Left hindlimb (tissue), 1 donor: ENCODE measurements at places on chromosomes 7 and 10.

DNA sequence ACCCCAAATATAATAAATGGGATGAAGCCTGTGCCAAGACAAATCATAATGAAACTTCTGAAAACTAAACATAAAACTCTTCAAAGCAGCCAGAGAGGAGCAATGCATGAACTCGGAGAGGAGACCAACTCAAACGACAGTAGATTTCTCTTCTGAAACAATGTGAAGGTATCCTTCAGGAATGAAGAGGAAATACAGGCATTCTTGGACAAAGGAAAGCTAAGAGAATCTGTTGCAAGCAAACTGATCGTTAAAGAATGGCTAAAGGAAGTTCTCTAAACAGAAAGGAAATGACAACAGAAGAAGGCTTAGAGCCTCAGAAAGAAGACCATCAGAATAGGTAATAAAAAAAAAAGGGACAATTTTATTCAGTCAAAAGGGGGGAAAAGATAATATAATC lies 6.6 kb downstream of the GNA12 start:
- DNase-seq: no peak

GRCh38 chr7:151179946-151180345 lies 7.1 kb downstream of the ASB10 start:
- DNase-seq: no peak

GRCh38 chr7:104801022-104801421 lies 213.0 kb upstream of the KMT2E start:
- DNase-seq: no peak

DNA sequence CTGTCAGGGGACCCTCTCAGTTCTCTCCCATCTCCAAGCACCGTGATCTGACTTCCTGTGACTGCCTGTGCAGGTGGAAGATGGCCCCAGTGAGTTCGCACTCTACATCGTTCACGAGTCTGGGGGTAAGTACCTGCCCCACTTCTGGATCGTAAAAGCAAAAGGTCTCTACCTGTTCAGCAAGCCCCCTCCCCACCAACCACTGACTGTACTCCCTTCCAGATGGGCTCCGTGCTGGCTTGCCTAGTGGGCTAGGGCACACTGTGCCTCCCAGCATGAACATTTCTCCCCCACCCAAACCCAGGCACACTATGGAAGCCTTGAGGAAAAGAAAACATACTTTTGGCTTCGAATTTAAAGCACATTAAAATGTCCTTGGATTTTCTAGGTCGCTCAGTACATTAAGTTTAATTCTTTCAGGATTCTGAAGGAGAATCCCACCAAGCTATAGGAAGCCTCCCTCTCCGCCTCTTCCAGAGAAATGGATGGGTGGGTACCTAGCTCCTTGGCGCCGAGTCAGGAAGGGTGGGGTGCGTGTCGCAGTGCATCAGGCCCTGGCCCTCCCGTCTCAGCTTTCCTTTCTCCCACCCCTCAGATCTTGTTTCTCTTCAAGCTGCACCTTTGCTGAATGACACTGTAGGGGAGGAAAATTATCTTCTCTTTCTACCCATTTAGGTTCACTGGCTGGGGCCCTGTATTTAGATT lies 11.0 kb upstream of the ZNF22 start:
- no peak for DNase-seq

GRCh38 chr7:2952316-2952715 lies 91.4 kb downstream of the CARD11 start:
- DNase-seq: no peak

- no peak for DNase-seq
Observed at GRCh38 chr10:5581670-5582566, 57.2 kb downstream of the CALML3 start.

GRCh38 chr7:39851466-39852045 lies 98.5 kb upstream of the CDK13 start:
- DNase-seq: no peak
